Cardiac fibroblast (primary cell): ENCODE measurements at places on chromosomes 12 and 14.
A peak's percentile ranks its signal among the peaks of the same experiment; 100 is the strongest.

DNA sequence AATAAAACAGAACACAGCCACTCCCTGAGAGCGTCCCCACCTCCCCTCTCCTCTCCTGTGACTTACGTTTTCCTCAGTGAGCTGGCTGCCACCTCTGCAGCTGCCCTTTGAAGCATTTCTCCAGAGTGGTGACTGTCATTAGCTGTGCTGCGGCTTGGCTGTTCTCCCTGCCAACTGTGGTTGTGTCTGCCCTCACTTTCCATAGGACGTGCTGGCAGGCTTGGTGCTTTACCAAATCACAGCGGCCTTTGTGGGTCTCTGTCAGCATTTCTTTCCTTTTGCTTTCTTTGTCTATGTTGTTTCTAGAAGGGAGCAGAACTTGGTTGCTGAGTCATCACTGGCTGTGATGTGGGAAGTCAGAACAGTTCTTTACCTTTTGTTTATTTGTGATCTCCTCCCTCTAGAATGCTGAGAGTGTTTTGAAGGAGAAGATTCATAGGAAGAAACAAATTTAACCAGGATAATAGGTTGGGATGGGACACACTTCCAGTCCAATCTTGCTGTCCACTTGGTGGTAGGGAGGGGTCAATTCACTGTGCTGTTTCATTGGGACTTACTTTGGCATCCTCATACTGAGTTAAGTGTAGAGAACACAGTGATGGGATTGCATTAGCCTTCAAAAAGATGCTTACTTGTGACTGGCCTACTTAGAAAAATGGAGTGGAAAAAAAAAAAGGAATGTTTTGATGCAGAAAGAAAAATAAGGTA, 88.2 kb downstream of the TMX1 start:
- DNase-seq: peak; percentile 44

DNA sequence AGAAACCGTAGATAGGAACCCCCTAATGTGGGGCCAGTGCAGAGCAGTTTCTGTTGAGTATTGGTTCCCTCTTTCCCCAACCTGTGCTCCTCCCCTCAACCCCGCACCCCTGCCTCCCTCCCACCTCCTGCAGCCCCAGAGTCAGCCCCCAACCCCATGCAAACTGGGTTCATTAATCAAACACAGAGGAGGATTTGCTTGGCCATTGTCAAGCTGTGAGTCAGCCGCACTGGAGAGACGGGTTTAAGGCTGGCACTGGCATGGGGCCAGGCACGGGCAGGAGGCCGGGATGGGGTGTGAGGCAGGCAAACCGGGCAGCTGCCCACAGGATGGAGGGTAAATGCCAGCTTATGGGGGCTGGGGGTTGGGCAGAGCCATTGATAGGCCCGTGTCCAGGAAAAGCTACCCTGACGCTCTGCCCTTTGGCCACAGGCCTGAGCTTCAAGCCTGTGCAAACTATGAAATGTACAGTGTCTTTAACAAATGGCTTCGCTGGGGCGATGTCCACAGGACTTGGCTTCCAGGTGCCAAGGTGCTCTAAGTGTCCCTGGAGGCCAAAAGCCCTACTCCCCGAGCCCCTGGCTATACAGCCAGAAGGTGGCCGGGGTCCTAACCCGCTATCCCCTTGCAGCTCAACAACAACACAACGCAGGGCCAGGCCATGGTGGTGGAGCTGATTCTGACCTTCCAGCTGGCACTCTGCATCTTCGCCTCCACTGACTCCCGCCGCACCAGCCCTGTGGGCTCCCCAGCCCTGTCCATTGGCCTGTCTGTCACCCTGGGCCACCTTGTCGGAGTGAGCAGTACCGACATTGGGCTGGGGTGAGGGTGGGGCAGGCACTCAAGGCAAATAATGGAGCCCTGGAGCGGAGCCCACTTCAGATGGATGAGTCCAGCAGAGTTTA, 1.4 kb downstream of the AQP5 start:
- DNase-seq: no peak

- DNase-seq: no peak
Observed at GRCh38 chr14:100328495-100329163, 5.5 kb downstream of the SLC25A47 start.

DNA sequence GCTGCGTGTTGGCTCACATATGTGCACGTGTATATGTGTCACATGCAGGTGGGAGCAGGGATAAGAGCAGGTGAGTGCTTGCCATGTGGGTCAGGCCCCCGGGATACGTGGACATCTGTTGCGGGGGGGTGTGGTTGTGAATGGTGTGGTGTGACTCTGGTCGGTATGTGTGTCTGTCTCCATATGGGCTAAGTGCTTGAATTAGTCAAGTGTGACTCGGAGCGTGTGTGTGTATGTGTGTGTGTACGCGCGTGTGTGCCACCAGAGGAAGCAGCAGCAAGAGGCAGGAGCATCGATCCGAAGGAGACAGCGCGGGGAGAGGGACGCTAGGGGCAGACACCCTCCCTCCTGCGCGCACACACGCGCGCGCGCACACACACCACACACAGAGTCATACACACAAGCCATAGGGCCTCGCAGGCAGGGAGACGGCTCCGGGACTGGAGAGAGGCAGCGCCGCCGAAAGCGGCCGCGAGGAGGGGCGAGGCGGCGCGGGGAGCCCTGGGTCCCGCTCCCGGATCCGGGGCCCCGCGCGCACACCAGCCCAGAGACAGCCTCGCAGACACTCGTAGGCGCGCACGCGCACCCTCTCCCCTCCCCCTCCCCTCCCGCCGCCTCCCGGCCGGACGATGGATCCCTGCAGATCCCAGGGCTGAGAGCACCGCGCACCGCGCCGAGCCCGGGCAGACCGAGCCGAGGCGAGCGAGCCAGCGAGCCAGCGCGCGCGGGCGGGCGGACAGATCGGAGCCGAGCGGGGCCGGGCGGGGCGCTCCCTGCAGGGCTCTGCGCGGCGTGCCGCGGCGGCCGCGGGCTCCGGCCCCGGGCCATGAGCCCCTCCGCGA, at the start of gene ASIC1:
Gene ASIC1 (plus strand): TSS at position 597 of the 842 bp plus-strand sequence. CDS start 1,171 bp downstream, outside the sequence.
- DNase-seq: peak; percentile 77

- DNase-seq: no peak
Observed at GRCh38 chr12:66956300-66956699, 277.4 kb upstream of the GRIP1 start.

- no peak for DNase-seq
Observed at GRCh38 chr14:74919421-74920165, 3.5 kb downstream of the RPS6KL1 start.

DNA sequence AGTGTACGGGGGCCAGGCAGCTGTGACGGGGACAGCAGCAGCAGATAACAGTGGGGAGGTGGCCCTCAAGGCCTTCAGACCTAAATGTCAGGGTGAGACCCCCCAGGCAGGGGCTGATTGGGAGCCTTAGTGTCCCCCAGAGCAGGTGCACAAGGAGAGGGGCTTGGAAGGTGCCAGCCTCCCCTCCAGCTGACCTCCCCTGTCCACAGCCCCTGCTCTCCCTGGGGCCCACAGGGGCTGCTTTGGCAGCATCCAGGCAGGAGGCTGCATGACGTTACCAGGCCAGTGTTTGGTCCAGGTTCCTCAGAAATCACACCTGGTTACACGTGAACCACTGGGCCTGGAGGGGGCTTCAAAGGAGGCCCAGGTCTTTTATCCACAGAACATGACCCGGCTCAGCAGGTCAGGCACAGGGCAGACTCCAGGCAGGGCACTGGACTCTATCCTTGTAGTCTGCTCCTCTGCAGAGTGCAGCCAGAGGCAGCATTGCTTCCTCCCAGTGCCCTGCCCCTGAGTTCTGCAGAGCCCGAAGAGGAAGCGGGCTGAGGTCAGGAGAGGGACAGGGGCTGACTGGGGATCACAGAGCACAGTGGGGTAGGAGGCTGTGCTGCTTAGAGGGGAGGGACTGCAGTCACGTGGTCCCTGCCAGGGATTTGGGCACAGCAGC, 2.6 kb upstream of the TRMT61A start:
- no peak for DNase-seq

DNA sequence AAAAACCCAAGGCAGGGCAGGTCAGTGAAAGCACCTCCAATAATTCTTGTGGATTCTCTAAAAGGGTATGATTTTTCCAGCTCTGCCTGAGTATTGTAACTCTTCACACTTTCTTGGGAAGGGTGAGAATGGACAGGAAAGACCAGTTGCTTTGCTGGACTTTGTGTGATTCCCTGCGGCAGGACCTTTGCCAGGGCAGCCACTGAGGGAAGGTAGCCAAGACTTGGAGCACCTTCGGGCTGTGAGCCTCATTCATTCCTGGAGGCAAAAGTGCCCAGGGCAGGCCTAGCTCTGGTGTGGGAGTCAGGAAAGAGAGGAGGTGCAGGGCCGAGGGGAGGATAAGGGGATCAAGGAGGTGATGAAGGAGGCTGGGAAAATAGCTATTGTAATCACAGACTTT, 80.2 kb downstream of the VCPKMT start:
- DNase-seq: no peak

DNA sequence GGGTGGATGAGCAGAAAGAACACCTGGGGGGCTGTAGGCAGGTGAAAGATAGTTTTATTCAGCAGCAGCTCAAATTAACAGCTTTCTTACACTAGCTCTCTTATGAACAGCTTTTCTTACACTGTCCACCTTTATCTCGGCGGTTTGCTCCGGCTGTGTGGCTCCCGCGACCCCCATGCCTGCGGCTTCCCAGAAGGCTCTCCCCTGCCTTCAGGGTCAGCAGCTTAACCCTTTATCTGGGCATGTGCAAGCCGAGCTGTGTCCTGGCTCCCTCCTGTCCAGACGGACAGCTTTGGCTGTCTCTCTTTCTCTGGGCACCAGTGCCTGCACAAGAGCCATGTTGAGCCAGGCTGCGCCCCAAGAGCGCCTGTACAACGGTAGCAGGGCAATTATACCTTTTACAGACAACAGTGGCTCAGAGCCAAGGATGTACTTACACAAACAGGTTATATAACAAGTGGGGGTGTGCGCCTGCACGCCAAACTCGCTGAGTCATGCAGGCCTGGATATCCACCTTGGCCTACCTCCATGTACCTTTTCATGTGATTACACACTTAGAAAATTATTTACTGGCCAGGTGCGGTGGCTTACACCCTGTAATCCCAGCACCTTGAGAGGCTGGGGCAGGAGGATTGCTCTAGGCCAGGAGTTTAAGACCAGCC, 28.5 kb upstream of the KLHL42 start:
- DNase-seq: no peak

- no peak for DNase-seq
Observed at GRCh38 chr14:70808416-70809224, 693 bp downstream of the MAP3K9 start.

GRCh38 chr14:104556256-104557021, 23.1 kb upstream of the C14orf180 start:
- no peak for DNase-seq

- no peak for DNase-seq
Observed at GRCh38 chr14:102454711-102455110, 54.9 kb downstream of the ANKRD9 start.

GRCh38 chr12:51593539-51593938, 2.5 kb downstream of the SCN8A start:
- peak; percentile 63 for DNase-seq

GRCh38 chr12:43057566-43057965, 468.0 kb upstream of the PRICKLE1 start:
- DNase-seq: peak; percentile 11

- no peak for DNase-seq
Observed at GRCh38 chr14:105876158-105876557, 349.8 kb downstream of the TMEM121 start.

- DNase-seq: no peak
Observed at GRCh38 chr14:95157048-95157326, 342 bp downstream of the DICER1 start.

- peak; percentile 96 for DNase-seq
Observed at GRCh38 chr12:124906606-124907261, 7.7 kb downstream of the UBC start.

GRCh38 chr14:55519473-55520080, 60.4 kb upstream of the KTN1 start:
- no peak for DNase-seq

- DNase-seq: no peak
Observed at GRCh38 chr12:16118586-16118985, 158.9 kb downstream of the SLC15A5 start.

- no peak for DNase-seq
Observed at GRCh38 chr14:28656704-28657255, 109.8 kb upstream of the FOXG1 start.

GRCh38 chr12:94263905-94264561, 115.7 kb downstream of the PLXNC1 start:
- peak; percentile 27 for DNase-seq

GRCh38 chr12:57795354-57795753, 12.8 kb downstream of the TSFM start:
- peak; percentile 40 for DNase-seq

DNA sequence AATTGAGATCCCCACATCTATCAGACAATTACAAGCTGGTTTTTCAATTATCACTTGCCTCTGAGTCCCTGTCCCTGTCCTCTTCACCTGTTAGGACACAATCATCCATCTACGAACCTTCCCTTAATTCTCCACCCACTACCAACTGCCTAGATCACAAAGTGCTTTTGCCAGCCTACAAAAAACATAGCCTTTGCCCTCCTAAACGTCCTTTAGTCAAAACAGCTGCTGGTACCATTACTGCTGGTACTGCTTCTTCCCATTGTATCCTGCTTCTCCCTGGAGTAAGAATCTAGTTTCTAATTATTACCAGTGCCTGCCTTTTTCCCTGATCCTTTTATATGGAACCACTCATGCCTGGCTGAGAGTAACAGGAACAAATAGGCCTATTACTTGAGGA, 82.1 kb downstream of the CPNE8 start:
- DNase-seq: no peak

GRCh38 chr12:10634427-10634826, 21.0 kb upstream of the MAGOHB start:
- DNase-seq: no peak

GRCh38 chr14:51554339-51554920, 97.3 kb upstream of the FRMD6 start:
- DNase-seq: peak; percentile 98

DNA sequence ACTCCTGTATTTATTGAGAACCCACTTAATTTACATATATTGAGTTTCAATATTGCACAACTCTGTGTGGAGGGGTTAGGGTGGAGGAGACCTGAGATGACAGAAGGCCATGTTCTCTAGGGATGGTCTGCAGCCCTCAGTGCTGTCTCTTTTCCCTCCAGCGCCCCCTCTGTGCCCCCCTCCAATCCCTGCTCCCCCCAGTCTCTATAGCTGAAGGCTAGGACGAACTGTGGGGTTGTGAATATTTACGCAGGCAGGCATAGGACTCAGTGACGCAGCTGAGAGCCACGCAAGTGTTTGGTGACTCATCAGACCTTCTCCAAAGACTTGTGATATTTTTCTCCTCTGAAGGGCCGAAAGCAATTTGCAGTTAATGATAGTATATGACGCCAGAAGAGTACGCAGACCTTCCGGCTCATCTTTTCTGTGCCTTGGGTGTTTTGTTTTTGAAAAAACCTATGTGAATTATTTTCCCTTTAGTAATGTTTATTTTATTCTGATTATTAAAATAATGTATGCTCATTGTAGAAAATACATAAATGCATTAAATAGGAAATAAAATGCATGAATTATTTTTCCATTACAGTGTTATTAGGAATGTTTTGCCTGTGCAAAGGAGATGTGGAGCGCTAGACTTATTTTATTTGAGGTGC, 85.3 kb downstream of the SLC25A47 start:
- peak; percentile 54 for DNase-seq

DNA sequence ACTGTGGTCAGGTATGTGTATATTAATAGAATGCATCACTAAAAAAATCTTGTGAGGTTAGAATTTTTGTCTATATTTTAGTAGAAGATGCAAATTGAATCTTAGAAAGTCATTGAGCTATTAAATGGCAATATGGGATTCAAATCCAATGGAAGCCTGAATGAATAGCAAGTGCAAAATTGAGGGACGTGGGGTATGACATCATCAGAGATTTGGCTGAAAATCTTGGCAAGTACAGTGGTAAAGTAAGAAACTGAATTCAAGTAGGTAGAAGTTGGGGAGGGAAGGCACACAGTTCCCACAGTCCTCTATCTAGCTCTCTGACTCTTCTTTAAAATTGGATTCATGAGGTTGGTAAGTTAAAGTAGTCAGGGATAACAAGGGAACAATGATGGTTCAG, 97.4 kb upstream of the SSTR1 start:
- DNase-seq: no peak
